ENCODE measurements at places on chromosomes 6 and 20.

- no peak for DNase-seq
These were observed 13.0 kb downstream of the UBE2J1 start for GRCh38 chr6:89339565-89339964.

DNA sequence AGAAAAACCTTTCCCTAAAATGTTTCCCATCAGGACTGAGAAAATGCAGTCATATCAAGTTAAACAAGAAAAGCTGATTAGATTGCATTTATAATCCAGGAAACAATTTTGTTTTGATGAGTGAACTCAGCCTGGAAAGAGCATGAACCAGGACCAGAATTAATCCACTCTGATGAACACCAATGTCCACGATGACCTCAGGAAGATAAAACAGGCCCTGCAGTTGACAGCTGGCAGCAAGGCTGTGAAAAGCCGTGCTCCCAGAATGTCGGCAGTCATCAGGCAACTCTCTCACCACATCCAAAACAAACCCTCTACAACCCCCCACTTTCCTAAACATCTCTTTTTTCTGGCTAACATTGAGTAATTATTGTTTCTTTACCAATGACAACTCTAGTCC, 74.0 kb upstream of the PROKR2 start:
- DNase-seq, result no peak

DNA sequence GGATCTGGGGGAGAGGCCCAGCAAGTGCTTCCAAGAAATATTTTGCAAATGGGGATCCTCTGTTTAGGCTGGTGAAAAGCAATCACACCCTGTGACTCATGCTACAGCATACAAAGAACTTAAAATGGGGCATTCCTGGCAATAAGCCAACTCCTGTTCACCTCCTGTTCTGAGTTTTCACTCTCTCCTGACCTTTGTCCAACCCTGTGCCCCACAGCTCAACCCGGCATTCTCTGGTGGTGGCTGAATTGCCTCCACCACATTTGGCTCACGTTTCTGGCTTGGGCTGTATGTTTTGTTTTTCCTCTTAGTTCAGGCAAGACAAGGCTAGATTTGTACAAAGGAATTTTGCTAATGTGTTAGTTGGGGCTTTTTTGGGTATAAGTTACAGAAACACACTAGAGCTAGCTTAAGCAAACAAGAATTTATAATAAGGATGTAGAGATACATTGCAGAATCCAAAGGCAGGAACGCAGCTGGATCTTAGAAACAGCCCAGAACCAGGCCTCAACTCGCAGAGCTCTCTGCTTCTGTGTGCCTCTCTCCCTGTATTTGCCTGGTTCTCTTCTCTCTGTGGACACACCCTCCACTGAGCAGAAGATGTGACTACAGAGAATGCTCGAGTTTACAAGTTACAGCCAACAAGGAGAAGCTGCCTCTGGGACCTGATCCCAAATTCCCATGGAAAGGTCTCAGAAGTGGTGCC, 9.4 kb downstream of the ABCC10 start:
- no peak for DNase-seq

- no peak for DNase-seq
These were observed 8.0 kb upstream of the UBE2J1 start for GRCh38 chr6:89360415-89360999.

GRCh38 chr6:112173221-112173804, 81.1 kb downstream of the LAMA4 start:
- DNase-seq, result no peak

- no peak for DNase-seq
These were observed 23.7 kb downstream of the SERPINB1 start for GRCh38 chr6:2817903-2818443.

- no peak for DNase-seq
These were observed 109.0 kb downstream of the HFE start for GRCh38 chr6:26195924-26196845.

DNA sequence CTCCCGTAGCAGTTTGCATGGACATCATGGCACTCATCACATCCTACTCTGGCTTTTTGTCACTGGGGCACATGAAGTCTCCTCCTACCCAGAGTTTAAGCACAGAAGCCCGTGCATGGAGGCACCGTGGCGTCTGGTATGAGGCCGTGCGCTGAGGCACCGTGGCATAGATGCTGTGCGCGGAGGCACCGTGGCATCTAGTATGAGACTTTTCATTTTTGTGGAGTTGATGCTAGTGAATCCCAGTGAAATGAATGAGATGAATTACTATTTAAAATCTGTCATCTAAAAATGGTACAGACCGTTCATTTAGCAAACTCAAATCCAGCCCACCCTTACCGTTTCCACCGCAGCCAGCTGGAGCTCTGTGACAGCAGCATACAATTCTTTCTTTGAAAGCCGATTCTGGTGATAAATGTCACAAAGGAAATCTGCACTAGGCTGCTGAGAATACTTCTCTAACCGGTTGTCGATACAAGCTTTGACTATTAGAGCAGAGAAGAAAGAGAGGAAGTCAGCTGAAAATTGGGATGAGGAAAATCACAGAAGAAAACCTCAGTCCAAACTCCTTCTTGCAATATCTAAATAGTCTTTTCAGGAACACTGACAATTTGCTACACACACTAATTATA, 11.3 kb downstream of the CYP24A1 start:
- DNase-seq, result no peak

GRCh38 chr6:110622912-110623578, 146.6 kb upstream of the SLC22A16 start:
- no peak for DNase-seq

GRCh38 chr6:118334634-118335033, 213.5 kb upstream of the PLN start:
- no peak for DNase-seq

GRCh38 chr6:30267423-30267822, 54.2 kb upstream of the TRIM26 start:
- DNase-seq, result no peak

GRCh38 chr6:166050559-166050958, 117.1 kb downstream of the TBXT start:
- no peak for DNase-seq

- no peak for DNase-seq
These were observed 91.0 kb downstream of the PKHD1 start for GRCh38 chr6:51996296-51996947.

GRCh38 chr6:133632206-133632605, 256.7 kb upstream of the TCF21 start:
- DNase-seq, result no peak

DNA sequence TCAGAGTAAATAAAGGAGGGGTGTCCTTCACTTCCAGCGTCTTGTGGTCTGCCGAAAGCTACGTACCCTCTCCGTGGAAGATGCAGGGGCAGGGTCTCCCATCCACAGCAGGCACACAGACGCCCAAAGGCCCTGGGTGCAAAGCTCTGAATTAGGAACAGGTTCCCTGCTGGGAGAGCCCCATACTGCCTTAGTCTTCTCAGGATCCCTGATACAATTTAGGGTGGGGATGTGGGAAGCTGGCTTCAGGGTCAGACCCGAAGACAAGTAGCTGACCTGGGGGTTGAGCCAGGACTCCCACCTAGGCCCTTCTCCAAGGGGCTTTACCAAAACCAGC, 74.1 kb downstream of the TTLL2 start:
- DNase-seq, result no peak

GRCh38 chr6:106199998-106200397, 113.9 kb downstream of the PRDM1 start:
- no peak for DNase-seq

DNA sequence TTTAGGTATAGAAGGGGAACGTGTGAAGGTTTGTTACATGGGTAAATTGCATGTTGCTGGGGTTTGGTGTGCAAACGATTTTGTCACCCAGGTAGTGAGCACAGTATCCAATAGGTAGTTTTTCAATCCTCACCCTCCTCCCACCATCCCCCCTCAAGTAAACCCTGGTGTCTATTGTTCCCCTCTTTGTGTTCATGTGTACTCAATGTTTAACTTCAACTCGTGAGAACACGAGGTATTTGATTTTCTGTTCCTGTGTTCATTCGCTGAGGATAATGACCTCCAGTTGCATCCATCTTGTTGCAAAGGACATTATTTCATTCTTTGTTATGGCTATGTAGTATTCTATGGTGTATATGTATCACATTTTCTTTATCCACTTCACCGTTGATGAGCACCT, 11.6 kb upstream of the VNN1 start:
- DNase-seq, result no peak

DNA sequence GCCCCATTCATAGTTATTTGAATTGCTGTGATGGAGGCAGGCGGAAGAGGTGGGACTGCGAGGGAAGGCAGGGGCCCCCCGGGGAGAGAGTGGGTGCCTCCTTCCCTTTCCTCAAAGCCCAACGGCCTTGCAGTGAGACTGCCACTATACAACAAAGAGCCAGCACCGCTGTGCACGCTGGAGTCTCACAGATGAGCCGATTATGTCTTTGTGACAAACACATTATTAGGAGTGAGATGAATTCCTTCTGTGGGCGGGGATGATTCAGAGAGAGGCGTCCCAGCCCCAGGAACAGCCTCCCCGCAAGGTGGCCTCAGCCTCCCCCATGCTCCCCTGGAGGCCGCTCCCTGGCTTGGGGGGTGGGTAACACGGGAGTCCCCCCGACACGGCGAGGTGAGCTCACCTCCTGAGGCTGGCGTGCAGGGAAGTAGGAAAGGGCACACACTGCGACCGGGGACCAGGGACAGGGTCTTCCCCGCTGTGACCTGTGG, 26.7 kb downstream of the NTSR1 start:
- DNase-seq, result no peak

GRCh38 chr6:43744931-43745727, 24.9 kb upstream of the VEGFA start:
- DNase-seq, result no peak

- no peak for DNase-seq
These were observed 22.0 kb downstream of the CENPW start for GRCh38 chr6:126361832-126362440.

GRCh38 chr6:101527467-101527866, 134.0 kb downstream of the GRIK2 start:
- DNase-seq, result no peak

- DNase-seq, result no peak
These were observed 87.9 kb downstream of the CD40 start for GRCh38 chr20:46206025-46206424.

DNA sequence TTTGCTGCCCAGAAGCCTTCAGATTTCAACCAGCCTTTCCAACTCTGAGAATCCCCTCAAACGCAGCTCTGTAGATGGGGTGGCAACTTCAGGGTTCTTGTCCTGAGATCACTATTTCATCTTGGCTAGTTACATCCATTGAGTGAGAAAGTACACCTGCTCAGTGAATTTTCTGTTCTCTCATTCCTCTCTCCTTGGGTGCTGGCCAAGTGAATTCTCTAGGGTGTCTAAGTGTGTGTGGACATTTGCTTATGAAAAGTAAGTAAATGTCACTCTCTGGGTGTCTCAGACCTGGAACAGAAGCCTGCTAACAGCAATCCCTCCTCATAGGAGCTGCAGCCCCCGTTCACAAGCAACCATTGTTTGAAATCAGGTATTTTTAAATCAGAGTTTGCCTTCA, 3.8 kb downstream of the RIN2 start:
- peak; percentile 51 for DNase-seq

- no peak for DNase-seq
These were observed 103.3 kb downstream of the IBTK start for GRCh38 chr6:82144007-82144851.

DNA sequence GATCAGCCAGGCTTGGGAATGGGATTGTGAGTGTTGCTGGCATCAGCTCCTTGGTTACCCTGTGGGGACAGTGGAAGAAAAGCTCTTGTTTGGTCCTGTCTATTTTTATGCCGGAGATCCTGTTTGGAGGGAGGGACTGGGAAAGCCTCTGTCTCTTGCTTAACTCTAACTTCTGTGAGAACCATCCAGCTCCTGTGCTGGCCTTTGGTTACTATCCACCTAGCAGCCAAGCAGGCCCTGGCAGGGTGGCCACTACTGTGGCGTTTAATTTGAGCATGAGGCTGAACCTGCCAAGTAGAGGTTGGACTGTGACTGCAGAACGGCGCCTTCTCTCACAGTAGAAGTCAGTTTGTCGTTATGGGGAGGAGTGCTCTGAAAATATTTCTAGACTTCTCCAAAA, 193.3 kb downstream of the UTRN start:
- no peak for DNase-seq

GRCh38 chr6:145137425-145137824, 597.9 kb downstream of the EPM2A start:
- no peak for DNase-seq

- DNase-seq, result no peak
These were observed 132.1 kb upstream of the CNR1 start for GRCh38 chr6:88298066-88298845.
